ENCODE measurements at places on chromosomes 6 and 20. TPM values are rescaled to one million over a fixed set of nuclear protein-coding genes. Genes with fewer than 3 reads are reported as not detected.

- DNase-seq: no peak
These were observed 62.2 kb upstream of the FABP7 start for GRCh38 chr6:122717350-122717749.

The DEF6 gene
- 26.0 TPM for total RNA-seq

The SASH1 gene
- 9.0 TPM for total RNA-seq

The HLA-DRA gene
- not detected for total RNA-seq

The SLC25A27 gene
- 5.3 TPM for total RNA-seq

The MYBL2 gene
- under 0.01 TPM for total RNA-seq

The MOCS1 gene
- 1.3 TPM for total RNA-seq

The MOXD1 gene
- 1.6 TPM for total RNA-seq

The CDC25B gene
- 17.9 TPM for total RNA-seq

Data from bronchial epithelial cell (primary cell).